ENCODE measurements at places on chromosomes 4 and X. TPM values are rescaled to one million over a fixed set of nuclear protein-coding genes. Genes with fewer than 3 reads are reported as not detected.
A peak's percentile ranks its signal among the peaks of the same experiment; 100 is the strongest.

GRCh38 chr4:184420881-184421416 is 53.4 kb downstream of the IRF2 start:
- ATAC-seq: no peak

PRMT9 gene
- total RNA-seq: 10.3 TPM

DNA sequence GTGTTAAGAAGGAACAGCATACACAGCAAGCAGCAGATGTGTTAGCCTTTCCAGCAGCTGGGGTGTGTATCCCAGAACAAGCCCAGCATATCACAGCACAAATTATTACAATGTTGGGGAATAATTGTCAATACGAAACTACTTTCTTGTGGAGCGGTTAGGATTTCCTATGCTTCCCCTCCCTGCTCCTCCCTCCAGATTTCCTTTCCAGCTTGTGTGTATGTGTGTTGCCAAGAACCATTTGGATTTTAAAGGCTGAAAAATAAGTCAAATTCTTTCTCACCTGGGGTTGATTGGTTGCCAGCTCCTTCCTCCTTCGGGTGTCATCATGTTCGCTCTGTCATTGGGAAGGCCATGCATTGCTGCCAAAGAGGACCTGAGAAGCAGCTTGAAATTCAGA is 178.2 kb upstream of the FRMPD4 start:
- ATAC-seq: no peak

- ATAC-seq: no peak
Observed at GRCh38 chrX:39750848-39751247, 346.9 kb downstream of the BCOR start.

PABPC4L gene
- 1.4 TPM for total RNA-seq

- ATAC-seq: no peak
Observed at GRCh38 chr4:6050551-6050950, 32.3 kb upstream of the C4orf50 start.

- ATAC-seq: no peak
Observed at GRCh38 chrX:5646818-5647217, 581.8 kb downstream of the NLGN4X start.

WDFY3 gene
- 128 TPM for total RNA-seq

GRCh38 chrX:135512508-135513129 is 7.8 kb upstream of the INTS6L start:
- ATAC-seq: no peak

RNF150 gene
- total RNA-seq: 4.9 TPM

PDK3 gene
- total RNA-seq: 7.1 TPM

HDX gene
- 13.9 TPM for total RNA-seq

HSD17B13 gene
- 0.60 TPM for total RNA-seq

DNA sequence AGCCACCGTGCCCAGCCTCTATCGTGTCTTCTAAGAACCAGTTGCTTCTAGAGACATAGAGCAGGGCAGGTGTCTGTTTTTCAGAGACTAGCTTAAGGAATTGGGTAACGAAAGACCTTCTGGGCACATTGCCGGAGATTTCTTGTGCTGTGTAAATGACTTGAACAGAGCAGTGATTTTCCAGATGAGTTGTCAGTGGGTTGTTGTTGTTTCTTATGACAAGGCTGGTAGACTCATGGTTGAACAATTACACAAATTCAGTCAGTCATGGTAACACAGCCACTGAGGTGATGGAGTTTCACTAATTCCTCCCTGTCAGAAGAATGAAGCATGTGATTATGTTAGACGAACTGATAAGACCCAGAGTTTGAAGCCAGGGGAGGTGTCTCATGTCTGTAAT is 20.5 kb upstream of the DDX3X start:
- no peak for ATAC-seq

DNA sequence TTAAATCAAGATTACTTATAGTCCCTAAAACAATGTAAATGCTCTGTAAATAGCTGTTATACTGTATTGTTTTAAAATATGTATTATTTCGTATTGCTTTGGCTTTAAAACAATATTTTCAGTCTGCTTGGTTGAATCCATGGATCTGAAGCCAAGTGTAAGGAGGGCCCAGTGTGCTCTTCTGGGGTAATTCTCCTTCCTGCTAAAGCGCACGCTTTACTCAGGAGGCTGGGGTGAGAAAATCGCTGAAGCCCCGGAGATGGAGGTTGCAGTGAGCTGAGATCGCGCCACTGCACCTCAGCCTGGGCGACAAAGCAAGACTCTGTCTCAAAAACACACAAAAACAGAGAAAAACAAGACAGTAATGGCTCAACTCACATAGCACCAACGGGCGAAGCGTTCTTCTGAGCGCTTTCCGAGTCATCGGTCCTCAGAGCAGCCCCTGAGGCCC is 391 bp upstream of the IDUA start:
- peak; percentile 30 for ATAC-seq

LIMCH1 gene
- total RNA-seq: 204 TPM

IGFBP7 gene
- total RNA-seq: 77.0 TPM

DNA sequence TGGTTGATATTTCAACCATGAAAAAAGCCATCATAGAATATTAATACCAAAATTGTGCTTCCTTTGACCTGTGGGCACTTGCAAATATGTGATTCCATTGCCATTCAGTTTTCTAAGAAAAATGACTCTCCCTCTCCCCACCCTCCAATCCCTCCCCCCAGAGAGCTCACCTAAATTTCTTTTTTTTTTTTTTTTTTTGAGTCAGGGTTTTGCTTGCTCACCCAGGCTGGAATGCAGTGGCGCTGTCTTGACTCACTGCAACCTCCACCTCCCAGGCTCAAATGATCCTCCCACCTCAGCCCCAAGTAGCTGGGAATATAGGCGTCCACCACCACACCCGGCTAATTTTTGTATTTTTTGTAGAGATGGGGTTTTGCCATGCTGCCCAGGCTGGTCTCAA is 47.0 kb downstream of the SNX25 start:
- ATAC-seq: no peak

INTU gene
- total RNA-seq: 15.4 TPM

TRPC5OS gene
- 0.54 TPM for total RNA-seq
